GM12878 (cell line): ENCODE measurements at places on chromosomes 7 and 10.

- DNase-seq = no peak
These were observed 99.7 kb upstream of the CAV2 start for GRCh38 chr7:116399819-116400218.

DNA sequence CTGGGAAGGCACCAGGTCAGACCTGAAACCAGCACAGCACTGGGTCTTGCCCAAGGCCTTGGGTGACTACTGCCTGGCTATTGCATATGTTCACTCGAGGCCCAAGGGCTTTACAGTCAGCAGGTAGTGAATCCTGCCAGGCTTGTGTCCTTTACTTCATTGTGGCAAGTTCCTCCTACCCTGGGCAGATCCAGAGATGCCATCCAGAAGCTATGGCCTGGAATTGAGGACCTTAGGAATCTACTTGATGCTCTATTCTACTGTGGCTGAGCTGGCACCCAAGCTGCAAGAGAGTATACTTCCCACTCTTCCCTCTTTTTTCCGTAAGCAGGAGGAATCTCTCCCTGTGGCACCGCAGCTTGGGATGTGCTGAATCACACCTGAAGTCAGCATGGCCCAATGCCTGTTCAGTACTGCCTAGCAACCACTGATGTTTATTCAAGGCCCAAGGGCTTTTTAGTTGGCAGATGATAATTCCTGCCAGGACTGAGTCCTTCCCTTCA lies 246.7 kb upstream of the CTBP2 start:
- no peak for DNase-seq

DNA sequence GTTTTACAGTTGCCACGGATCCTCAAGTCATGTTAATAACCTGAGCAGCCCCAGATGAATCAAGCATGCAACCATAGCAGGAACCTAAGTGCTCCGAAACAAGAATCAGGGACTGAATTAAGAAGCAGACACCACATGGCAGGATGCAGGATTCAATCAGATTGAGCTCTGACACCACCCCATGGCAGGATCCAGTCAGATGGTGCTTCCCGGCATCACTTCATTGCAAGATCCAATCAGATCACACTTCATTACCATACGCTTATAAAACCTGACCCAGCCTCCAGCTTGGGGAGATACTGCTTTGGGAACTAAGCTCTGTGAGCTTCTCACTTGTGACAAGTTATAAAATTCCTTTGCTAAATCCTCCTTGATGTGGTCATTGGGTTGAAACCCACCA lies 55.3 kb downstream of the ABCB4 start:
- DNase-seq = no peak

GRCh38 chr7:109752068-109752467 lies 1182.4 kb downstream of the DNAJB9 start:
- DNase-seq = no peak

- no peak for DNase-seq
These were observed 75.5 kb downstream of the PAPSS2 start for GRCh38 chr10:87734987-87735827.

- no peak for DNase-seq
These were observed 303.3 kb downstream of the GPR37 start for GRCh38 chr7:124462249-124462648.

DNA sequence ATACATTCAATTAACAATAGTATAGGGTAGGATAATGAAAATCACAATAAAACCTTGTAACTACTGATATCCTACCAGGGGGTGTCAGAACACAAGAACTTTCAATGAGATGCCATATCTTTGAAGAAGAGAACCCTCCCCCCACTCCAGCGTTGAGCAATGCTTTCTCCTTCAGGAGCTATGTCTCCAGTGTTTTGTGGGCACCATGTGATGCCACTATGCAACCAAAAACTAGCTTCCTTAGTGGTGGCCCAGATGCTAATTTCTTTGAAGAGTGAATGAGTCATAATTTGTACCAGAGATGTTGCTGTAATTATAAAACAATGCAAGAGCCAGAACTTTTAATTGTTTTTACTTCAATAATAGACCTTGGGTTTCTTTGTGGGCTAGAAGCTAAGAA lies 76.0 kb upstream of the ADO start:
- DNase-seq = no peak

DNA sequence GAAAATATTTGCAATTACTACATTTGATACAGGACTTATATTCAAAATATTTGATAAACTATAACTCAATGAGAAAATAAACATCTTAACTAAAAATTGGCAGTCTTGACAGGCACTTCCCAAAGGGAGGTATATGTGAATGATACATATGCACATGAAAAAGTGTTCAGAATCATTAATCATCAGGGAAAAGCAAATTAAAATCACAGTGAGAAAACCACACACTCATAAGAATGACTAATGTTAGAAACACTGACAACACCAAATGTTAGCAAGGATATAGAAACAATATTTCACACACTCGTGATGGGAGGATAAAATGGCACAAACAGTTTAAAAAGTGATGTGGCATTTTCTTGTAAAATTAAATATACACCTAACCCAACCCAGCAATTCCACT lies 4.1 kb upstream of the VPS26A start:
- DNase-seq = no peak

- DNase-seq = no peak
These were observed 20.6 kb downstream of the RBM20 start for GRCh38 chr10:110664483-110665420.

GRCh38 chr10:81594991-81595390 lies 280.0 kb upstream of the NRG3 start:
- DNase-seq = no peak

GRCh38 chr10:127576740-127577161 lies 27.6 kb downstream of the NPS start:
- no peak for DNase-seq

GRCh38 chr10:117699436-117700075 lies 157.0 kb downstream of the EMX2 start:
- DNase-seq = no peak

DNA sequence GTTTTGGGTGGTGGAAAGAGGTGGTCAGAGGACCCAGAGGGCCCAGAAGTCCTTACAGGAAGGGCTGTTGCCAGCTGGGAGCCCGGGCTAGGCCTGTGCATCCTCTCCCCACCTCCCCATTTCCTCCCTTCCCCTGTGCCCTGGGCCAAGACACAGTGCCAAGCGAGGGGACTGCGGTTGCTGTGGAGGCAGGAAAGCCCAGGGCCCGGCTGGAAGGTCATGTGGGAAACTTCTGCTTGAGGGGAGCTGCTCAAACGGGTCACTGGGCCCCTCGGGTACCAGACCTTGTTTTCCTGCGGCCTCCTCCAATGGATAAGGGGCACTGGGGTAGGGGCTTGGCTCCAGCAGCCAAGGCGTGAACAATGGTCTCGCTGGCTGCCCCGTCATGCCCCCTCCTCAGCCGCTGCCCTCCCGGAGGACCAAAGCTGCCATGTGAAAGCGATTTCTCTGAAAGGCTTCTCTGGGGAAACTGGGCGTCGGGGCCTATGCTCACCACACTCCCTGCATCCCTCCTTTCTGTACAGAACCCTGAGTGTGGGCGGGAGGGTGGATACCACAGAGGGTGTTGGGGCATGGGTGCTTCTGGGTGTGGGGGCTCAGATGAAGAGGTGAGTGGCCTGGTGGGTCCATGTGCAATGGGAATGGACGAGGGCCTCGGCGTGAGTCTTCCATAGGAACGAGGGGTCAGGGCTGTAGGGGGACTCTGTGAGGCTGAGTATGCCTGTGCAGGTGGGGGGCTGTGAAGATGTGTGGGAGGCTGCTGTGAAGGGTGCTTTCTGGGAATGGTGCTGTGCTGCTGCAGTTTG lies 135.3 kb downstream of the PTPN20 start:
- no peak for DNase-seq

- DNase-seq = no peak
These were observed 137.9 kb upstream of the CCDC6 start for GRCh38 chr10:60044242-60044641.

DNA sequence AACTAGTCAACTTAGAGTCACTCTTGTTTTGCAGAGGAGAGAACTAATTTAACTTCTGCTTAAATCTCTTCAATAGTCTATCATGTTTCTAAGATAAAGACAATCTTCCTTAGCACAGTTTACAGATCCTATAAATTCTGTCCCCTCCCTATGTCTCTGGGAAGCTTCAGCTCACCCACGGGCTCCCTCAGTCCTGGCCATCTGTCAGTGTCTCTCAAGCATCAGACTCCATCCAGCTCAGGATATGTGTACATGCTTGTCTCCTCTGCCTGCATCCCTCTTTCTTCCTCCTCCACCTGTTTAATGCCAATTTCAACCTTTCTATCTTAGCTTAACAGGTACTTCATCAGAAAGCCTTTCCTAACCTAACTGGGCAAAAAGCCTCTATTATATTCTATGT lies 177.1 kb upstream of the PTER start:
- DNase-seq = no peak

DNA sequence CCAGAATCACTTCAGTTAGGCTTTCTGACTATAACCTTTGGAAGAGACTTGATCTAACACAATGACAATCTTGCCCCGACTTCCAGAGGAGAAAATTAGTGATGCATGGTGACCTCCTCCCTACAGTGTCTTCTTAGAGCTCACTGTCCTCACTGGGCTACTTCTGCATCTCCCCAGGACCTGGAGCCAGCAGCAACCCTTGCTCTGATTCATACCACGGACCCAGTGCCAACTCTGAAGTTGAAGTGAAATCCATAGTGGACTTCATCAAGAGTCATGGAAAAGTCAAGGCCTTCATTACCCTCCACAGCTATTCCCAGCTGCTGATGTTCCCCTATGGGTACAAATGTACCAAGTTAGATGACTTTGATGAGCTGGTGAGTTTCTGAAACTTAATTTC lies 12.6 kb downstream of the CPA2 start:
- DNase-seq = no peak

- DNase-seq = no peak
These were observed 106.1 kb downstream of the POU6F2 start for GRCh38 chr7:39083781-39084180.

DNA sequence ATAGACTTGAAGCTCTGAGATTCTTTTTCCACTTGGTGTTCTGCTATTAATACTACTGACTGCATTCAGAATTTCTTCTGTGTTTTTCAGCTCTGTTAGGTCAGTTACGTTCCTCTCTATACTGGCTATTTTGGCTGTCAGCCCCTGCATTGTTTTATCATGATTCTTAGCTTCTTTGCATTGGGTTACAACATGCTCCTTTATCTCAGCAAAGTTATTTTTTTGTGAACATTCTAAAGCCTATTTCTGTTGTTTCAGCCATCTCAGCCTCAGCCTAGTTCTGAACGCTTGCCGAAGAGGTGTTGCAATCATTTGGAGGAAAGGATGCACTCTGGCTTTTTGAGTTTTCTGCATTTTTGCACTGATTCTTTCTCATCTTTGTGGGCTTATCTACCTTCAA lies 201.5 kb upstream of the GNAI1 start:
- DNase-seq = no peak

GRCh38 chr7:38007096-38007495 lies 86.7 kb downstream of the EPDR1 start:
- DNase-seq = no peak

GRCh38 chr10:80685355-80685754 lies 147.7 kb downstream of the SH2D4B start:
- no peak for DNase-seq

GRCh38 chr7:121352323-121352722 lies 23.5 kb downstream of the WNT16 start:
- DNase-seq = no peak

GRCh38 chr7:66952343-66953043 lies 31.5 kb downstream of the TMEM248 start:
- no peak for DNase-seq

GRCh38 chr10:72612203-72612826 lies 13.6 kb downstream of the MICU1 start:
- DNase-seq = no peak

GRCh38 chr10:27819781-27820531 lies 74.3 kb upstream of the MKX start:
- DNase-seq = no peak

- no peak for DNase-seq
These were observed 200.1 kb downstream of the DOCK4 start for GRCh38 chr7:112006071-112006470.

DNA sequence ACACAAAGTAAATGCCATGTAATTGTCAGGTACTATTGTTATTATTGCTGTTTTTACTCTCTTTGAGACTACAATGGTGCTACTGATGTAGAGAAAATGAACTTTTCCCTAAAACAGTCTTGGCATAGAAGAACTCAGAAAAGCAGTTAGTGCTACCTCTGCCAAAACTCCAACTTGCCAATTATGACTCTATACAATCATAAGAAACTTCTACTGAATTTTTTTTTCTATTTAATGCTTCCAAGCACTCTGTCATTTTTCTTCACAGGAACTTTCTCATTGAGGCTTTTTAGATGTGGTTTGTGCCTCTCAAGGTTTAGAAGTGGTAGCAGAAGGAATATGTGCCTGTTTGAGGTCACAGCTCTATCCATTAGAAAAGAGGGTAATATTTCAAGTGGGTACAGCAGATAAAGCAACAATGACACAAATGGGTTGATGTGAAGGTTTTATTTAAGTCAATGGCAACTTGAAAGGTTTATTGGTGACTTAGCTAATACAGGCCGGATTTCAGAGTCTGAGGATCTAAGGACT lies 64.0 kb upstream of the FERD3L start:
- no peak for DNase-seq

- DNase-seq = no peak
These were observed 63.0 kb downstream of the TCERG1L start for GRCh38 chr10:131248376-131249165.
